ENCODE measurements at places on chromosomes 5 and 9. TPM values are rescaled to one million over a fixed set of nuclear protein-coding genes. Genes with fewer than 3 reads are reported as not detected.
A peak's percentile ranks its signal among the peaks of the same experiment; 100 is the strongest.

GRCh38 chr5:68960456-68960855 is 133.4 kb upstream of the SLC30A5 start:
- no peaks in the 10 kb centered on the region for H3K4me1 ChIP-seq
- H3K4me3 ChIP-seq: no peak overlapping the region
- H3K36me3 ChIP-seq: no peaks in the 10 kb centered on the region
- no peak overlapping the region for H3K27ac ChIP-seq

- no peak overlapping the region for H3K27ac ChIP-seq
- no peaks in the 10 kb centered on the region for H3K4me1 ChIP-seq
- H3K4me3 ChIP-seq: no peak overlapping the region
- no peaks in the 10 kb centered on the region for H3K27me3 ChIP-seq
- no peak for DNase-seq
- H3K36me3 ChIP-seq: no peaks in the 10 kb centered on the region
Observed at GRCh38 chr9:24582146-24583126, 36.7 kb upstream of the IZUMO3 start.

DNA sequence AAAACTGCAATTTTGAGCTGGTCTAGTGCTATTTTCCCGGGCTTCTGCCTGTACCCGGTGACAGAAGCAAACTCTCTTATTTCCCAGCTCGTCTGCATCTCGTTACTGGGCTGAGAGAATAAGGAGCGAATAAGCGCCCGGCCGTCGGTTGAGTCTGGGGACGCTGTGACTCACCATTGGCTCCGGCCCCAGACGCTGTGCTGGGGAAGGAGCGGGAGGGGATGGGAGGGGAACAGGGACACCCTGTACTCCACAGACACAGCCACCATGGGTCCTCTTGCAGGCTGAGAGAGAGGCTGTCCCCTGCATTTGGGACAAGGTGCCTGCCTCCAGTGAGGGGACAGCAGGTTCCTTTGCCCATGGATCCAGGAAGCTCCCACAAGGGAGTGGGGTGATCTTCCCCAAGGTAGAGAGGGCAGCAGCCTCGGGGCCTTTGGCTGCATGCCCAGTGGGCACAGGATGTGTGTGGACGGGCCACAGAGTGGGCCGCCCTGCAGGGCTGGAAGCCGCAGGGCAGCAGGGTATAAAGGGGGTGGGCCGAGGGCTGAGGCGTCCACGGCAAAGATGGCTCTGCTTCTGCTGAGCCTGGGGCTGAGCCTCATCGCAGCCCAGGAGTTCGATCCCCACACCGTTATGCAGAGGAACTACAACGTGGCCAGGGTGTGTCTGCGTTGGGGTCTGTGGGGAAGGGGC is at the start of gene LCN9:
LCN9 (plus strand) TSS at position 552 of the 693 bp plus-strand sequence; CDS start at position 565, 13 bp downstream.
- DNase-seq: no peak
- no peaks in the 10 kb centered on the region for H3K27me3 ChIP-seq
- peak within 1 kb of the TSS; percentile 14 for H3K27ac ChIP-seq
- peaks cover 13% of the 10 kb centered on the region for H3K4me1 ChIP-seq
- no peak within 1 kb of the TSS for H3K4me3 ChIP-seq
- H3K36me3 ChIP-seq: no peaks in the 10 kb centered on the region

- H3K27ac ChIP-seq: no peak overlapping the region
- no peak for DNase-seq
- H3K36me3 ChIP-seq: peaks cover 6% of the 10 kb centered on the region
- no peaks in the 10 kb centered on the region for H3K4me1 ChIP-seq
- no peak overlapping the region for H3K4me3 ChIP-seq
- no peaks in the 10 kb centered on the region for H3K27me3 ChIP-seq
Observed at GRCh38 chr5:883475-884181, 9.0 kb downstream of the BRD9 start.

The ZNF879 gene
- total RNA-seq: 10.6 TPM

GRCh38 chr5:145981589-145982571 is 45.5 kb downstream of the SH3RF2 start:
- no peaks in the 10 kb centered on the region for H3K27me3 ChIP-seq
- H3K27ac ChIP-seq: no peak overlapping the region
- peaks cover 10% of the 10 kb centered on the region for H3K4me1 ChIP-seq

The IER5L gene
- total RNA-seq: 12.2 TPM

Data from neural progenitor cell (in vitro differentiated cells).